ENCODE measurements at places on chromosomes 2 and 18.

GRCh38 chr2:30620102-30620501 is 173.1 kb downstream of the LCLAT1 start:
- peaks cover 11% of the 10 kb centered on the region for H3K36me3 ChIP-seq
- H3K27ac ChIP-seq, result no peak overlapping the region
- H3K4me3 ChIP-seq, result no peak overlapping the region
- no peak for DNase-seq

DNA sequence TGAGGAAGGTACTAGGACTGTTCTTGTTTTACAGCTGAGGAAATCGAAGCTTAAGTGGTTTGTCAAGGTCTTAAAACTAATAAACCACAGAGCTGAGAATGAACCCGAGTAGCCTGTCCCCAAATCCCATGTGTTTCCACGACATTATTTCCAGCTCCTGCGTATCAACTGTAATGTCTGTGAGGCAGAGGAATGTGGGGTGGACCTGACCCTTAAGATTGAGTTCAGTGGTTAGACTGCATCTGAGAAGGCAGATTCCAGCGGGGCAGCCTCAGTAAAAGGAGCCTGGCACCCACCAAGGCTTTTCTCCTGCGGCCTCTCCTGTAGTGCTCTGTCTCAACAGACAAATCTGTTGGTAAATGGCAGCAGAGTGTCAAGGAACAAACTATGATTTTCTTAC is 81.9 kb upstream of the TMEM178A start:
- H3K4me3 ChIP-seq, result no peak overlapping the region
- no peaks in the 10 kb centered on the region for H3K4me1 ChIP-seq
- DNase-seq, result no peak
- H3K36me3 ChIP-seq, result no peaks in the 10 kb centered on the region
- no peak overlapping the region for H3K27ac ChIP-seq
- no peaks in the 10 kb centered on the region for H3K27me3 ChIP-seq

- DNase-seq, result no peak
- no peaks in the 10 kb centered on the region for H3K27me3 ChIP-seq
- H3K4me3 ChIP-seq, result no peak overlapping the region
- H3K36me3 ChIP-seq, result no peaks in the 10 kb centered on the region
Measured at GRCh38 chr2:205022841-205023240, 477.6 kb downstream of the PARD3B start.

GRCh38 chr2:236776206-236776605 is 206.6 kb downstream of the ACKR3 start:
- H3K36me3 ChIP-seq, result no peaks in the 10 kb centered on the region
- H3K4me3 ChIP-seq, result no peak overlapping the region
- H3K27me3 ChIP-seq, result no peaks in the 10 kb centered on the region
- H3K4me1 ChIP-seq, result no peaks in the 10 kb centered on the region
- no peak overlapping the region for H3K27ac ChIP-seq
- no peak for DNase-seq

DNA sequence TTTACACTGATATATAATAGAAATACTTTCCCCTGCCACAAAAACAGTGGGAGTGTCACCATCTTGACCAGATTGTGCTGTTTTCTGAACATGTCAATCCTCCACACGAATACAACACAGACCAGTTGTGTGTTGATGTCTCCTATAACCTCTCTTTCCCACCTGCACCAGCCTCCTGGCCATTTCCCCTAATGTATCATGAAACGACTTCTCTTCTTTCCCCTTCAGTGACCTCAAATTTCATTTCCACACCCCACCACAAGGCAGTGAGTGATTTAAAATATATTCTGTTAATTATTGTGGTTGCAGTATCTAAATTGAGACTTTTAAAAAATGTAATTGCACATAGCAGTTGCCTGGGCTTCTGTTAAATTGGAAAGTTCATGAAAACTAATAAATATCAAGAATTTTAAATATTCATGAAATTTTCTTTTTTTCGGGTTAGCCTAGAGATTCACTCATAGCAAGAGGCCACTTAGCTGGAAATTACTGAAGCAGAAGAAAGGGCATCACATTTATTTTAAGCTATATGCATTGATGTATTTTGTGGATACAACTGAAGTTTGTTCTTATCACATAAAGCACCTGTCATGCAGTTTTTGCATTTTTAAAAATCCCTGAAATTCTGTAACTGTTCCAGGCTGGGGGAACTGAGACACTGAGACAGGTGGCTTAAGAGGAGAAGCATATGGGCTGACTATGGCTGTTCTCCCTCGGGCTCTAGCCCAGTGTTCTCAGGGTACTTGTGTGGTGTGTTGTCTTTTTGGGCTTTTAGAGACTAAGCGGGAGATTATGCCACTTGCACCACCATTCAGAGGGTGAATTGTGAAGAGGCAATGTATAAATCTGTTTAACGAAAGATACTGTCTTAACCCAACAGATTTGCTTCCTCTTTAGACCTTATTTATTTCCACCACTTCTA is 15.9 kb downstream of the FAM171B start:
- no peaks in the 10 kb centered on the region for H3K36me3 ChIP-seq
- no peak for DNase-seq
- no peaks in the 10 kb centered on the region for H3K4me1 ChIP-seq
- no peak overlapping the region for H3K27ac ChIP-seq
- H3K27me3 ChIP-seq, result peaks cover 6% of the 10 kb centered on the region
- no peak overlapping the region for H3K4me3 ChIP-seq

- H3K27me3 ChIP-seq, result peaks cover 38% of the 10 kb centered on the region
- no peak overlapping the region for H3K27ac ChIP-seq
- H3K36me3 ChIP-seq, result no peaks in the 10 kb centered on the region
Measured at GRCh38 chr2:6793371-6793770, 72.3 kb downstream of the CMPK2 start.

All from activated CD8-positive, alpha-beta memory T cell treated with anti-CD3 and anti-CD28 coated beads, Interleukin-2, amount 10 ng/mL, durations not matched to agents 7 days and 5 days (primary cell).